Endothelial cell (in vitro differentiated cells): ENCODE measurements at places on chromosomes 13 and 19.

GRCh38 chr13:113875837-113876281 lies 12.0 kb upstream of the GAS6 start:
- no peak for DNase-seq

DNA sequence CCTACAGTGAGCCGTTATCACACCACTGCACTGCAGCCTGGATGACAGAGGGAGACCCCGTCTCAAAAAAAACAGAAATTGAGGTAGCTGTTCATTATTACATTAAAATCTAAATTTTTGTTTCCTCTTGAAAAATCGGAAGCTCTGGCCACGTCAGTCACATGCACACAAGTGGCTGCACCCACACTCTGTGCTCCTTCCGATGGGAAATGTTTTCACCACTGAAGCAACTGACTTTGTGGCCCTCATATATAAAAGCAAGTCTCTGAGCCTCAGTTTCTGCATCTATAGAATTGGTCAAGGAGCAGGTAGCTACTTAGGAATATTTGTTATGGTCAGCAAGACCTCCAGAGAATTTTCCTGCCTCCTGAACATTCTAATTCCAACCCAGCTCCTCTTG lies 4.5 kb downstream of the LRRC25 start:
- DNase-seq: no peak

GRCh38 chr13:40980461-40980860 lies 38.7 kb downstream of the ELF1 start:
- DNase-seq: no peak

- no peak for DNase-seq
Measured at GRCh38 chr13:24406524-24406923, 97.1 kb downstream of the C1QTNF9 start.

DNA sequence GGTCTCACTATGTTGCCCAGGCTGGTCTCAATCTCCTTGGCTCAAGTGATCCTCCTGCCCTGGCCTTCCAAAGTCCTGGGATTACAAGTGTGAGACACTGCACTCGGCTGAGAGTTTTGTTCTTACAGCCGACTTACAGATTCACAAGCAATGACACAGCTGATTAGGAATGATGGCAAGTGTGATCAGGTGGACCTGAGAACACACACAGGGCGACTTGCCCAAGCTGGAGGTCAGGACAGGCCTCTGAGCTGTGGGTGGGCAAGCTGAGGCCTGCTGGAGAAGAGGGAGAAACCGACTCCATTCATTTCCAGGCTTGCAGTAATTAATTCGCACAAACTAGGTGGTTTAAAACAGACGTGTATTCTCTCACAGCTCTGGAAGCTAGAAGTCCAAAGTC lies 8.1 kb upstream of the ATG4D start:
- DNase-seq: no peak

DNA sequence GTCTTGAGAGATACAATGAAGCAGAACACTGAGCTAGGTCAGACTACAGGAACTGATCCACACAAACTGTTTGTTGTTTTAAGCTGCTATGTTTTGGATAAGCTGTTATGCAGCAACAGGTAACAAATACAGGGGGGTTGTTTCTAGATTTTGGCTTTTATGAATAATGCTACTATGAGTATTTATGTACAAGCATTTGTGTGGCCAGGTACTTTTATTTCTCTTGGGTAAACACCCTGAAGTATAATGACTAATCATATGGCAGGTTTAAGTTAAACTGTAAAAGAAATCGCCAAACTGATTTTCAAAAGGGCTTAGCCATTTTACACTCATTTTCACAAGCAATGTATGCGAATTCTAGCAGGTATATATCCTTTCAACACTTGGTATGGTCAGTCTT lies 166.0 kb downstream of the DNAJC3 start:
- DNase-seq: no peak

GRCh38 chr13:48862572-48862971 lies 113.1 kb upstream of the FNDC3A start:
- DNase-seq: no peak

DNA sequence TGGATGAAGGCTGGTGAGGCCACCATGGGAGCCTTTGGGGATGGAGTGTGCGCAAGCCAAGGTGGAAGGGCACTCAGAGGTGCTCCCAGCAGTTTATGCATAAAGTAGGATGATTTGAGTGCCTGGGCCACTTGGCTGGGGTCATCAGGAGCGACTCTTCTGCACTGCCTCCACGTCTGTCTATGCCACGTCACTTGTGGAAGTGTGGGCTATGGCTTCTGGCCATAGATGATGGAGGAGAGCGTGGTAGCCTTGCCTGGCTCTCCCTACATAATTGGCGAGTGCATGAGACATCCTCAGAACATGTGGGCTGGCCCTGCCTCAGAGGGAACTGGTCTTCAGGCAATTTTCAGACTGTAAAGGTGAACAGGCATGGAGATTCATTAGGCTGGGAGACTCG lies 182.9 kb downstream of the TEX29 start:
- DNase-seq: no peak

- DNase-seq: no peak
Measured at GRCh38 chr19:5485286-5485636, 30.0 kb downstream of the ZNRF4 start.

GRCh38 chr19:34345947-34346351 lies 19.0 kb upstream of the GPI start:
- DNase-seq: peak; percentile 85

DNA sequence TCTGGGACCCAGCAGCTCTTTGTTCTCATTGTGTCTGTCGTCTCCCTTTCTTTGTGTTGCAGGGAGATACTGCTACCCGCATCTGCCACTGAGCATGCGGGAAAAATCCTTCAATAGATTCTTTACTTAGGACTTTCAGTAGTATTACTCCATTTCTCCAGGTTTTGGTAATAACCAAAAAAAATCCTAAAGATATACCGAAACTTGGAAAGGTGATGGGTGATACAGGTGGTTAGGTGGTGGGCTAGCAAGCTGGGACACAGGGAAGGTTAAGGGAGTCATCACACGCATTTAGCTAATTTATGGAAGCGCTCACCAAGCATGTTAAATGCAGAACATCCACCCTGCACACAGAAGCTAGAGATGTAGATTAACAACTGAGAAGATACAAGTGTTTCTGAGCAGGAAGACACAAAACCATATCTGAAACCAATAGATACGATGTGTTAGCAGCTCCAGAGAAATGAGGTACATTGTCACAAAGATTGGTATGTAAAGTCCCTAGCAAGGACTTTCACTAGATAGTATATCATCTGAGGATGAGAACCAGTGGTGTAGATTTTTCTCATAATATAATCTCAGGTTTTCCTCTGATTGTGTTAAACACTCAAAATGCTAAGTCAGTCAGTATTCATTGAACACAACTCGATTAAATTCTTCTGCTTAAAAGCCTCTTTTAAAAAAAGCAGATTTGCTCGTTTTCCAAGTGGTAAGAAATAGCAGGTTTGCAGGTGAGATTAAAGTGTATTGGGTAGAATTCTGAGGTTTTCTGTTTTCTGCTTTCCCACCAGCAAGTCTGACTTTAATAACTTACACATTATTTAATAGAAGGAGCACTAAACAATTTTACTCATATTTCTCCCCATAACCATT lies 1.2 kb upstream of the SLAIN1 start:
- DNase-seq: no peak

DNA sequence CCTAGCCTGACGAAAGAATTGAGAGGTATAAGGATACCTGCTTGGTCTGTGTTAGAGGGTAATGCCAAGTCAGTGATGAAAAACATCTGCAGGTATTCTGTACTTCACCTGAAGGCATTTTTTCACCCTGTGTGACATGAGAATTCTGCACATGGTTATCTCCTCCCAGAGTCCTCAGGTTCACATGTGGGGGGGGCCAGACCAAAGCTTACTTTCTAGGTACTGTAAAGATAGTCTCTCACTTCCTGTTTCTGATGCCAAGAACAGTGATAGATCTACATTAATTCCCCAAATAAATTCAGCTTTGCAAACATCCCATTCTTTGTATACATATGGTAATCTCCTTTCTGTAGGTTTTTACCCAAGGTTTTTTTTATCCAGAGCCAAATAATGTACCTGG lies 53.4 kb downstream of the GPC6 start:
- no peak for DNase-seq
